ENCODE measurements at places on chromosomes 5 and 9. TPM values are rescaled to one million over a fixed set of nuclear protein-coding genes. Genes with fewer than 3 reads are reported as not detected.

The ANKRD20A1 gene
- 15.3 TPM for total RNA-seq

The BTNL8 gene
- total RNA-seq, result 82.2 TPM

GRCh38 chr5:165334201-165334600 is 1828.8 kb downstream of the MAT2B start:
- no peak for DNase-seq

DNA sequence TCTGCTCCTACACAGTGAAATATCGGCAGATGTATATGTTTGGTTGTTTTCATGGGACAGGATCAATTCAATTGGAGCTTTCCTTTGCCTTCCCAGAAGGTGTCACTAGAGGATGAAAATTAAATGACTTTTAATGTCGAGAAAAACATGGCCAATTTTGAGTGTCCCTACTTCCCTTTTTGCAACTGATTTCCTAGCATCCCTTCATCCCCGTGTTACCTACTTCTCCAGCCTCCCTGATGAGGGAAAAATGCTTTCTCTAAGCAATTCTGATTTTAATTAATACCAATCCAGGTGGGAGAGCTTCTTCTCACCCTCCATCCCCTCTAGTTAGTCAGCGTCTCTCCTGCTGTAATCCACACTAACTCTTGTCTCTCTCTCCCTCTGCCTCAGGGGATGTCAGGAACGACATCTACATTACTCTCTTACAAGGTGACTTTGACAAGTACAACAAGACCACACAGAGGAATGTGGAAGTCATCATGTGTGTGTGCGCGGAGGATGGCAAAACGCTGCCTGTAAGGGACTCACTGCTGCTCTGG is 64.9 kb downstream of the DOCK2 start:
- no peak for DNase-seq

GRCh38 chr9:93549611-93550010 is 26.8 kb upstream of the PHF2 start:
- DNase-seq, result no peak

DNA sequence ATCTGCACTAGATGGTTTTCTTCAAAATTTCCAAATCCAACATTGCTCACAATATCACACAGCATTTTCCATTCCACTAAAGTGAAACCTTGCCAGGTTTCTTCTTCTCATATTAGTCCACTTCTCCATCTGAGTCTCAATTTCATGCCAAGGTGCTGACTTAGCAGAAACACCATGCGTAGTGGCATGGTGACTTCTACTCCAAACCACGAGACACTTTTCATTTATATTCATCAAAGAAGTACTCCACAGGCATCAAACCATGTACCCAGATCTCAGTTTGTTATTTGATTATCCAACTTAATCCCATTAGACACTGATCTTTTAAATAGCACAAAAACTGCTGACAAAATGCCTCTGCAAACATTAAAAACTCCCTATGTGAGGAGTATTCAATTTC is 233.4 kb upstream of the ITGA1 start:
- no peak for DNase-seq

The LPAR1 gene
- total RNA-seq, result 44.9 TPM

The DND1 gene
- total RNA-seq, result 1.1 TPM

GRCh38 chr5:110757118-110757729 is 18.4 kb downstream of the SLC25A46 start:
- peak; percentile 55 for DNase-seq

GRCh38 chr5:146849694-146850303 is 28.8 kb downstream of the PPP2R2B start:
- no peak for DNase-seq

DNA sequence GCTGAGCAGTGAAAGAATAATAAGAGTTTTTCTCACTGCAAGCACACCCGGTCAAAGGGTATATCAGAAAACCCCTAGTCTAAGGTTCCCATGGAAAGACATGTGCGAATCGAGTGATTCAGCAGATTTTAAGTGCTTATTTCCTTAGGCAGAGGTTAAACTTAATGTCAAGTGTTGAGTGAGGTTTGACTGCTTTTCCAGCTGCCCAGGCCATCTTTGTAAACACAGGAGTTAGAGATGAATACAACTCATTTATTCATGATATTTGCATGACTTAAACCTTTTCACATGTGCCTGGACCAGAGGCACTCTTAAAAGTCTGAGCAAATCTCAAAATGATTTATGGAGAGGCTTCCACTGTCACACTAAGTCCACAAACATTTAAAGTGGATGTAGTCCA is 137.8 kb upstream of the RGMB start:
- no peak for DNase-seq

- no peak for DNase-seq
Observed at GRCh38 chr5:74499256-74500050, 141.1 kb downstream of the ENC1 start.

The APC gene
- 62.8 TPM for total RNA-seq

The CCNO gene
- total RNA-seq, result 0.29 TPM

The LCN9 gene
- total RNA-seq, result not detected

The CNTFR gene
- 14.5 TPM for total RNA-seq

- no peak for DNase-seq
Observed at GRCh38 chr5:111859533-111860270, 102.7 kb upstream of the NREP start.

The PCDHB4 gene
- total RNA-seq, result 0.35 TPM

DNA sequence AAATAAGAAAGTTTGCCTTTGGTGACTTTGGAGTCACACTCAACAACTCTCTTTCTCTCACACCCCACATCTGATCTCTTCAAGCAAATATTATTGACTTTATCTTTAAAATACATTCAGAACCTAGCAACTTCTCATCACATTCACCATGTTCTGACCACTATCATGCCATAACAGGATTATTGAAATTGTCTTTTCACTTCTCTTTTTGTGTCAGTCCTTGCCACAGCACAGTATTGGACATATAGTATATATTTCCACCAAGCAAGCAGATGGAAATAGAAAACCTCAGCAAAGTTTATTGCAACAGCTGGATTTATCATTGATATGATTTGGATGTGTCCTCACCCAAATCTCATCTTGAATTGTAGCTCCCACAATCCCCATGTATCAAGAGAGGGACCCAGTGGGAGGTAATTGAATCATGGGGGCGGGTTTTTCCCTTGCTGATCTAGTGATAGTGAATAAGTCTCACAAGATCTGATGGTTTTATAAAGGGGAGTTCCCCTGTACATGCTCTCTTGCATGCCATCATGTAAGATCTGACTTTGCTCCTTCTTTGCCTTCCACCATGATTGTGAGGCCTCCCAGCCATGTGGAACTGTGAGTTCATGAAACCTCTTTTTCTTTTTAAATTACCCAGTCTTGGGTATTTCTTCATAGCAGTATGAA is 26.9 kb upstream of the ITGA1 start:
- no peak for DNase-seq

GRCh38 chr9:10594482-10594881 is 18.3 kb downstream of the PTPRD start:
- DNase-seq, result no peak

- DNase-seq, result no peak
Observed at GRCh38 chr5:153753645-153754432, 263.4 kb downstream of the GRIA1 start.

GRCh38 chr5:55141945-55142690 is 17.9 kb upstream of the GPX8 start:
- DNase-seq, result no peak

The TPRN gene
- total RNA-seq, result 73.8 TPM

The CCNI2 gene
- 12.3 TPM for total RNA-seq

DNA sequence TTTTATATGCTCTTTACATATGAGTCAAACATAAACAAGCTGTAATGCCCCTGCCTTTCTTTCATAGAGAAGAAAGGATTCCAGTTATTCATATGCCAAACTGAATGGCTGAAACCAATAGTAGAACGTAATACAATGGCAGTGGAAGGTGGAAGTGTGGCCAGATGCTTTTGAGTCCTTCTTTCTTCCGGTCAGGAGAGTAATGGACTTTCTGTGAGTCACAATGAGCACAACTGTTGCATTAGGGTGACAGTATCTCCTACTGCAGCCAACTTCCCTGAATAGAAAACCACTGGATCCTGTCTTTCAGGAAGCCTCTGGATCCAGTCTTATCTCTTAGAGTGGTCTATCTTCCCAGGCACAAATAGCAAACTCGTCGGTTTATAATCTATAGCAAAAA is 855.2 kb downstream of the MAT2B start:
- DNase-seq, result no peak

GRCh38 chr5:149426931-149427330 is 47.8 kb upstream of the IL17B start:
- no peak for DNase-seq

GRCh38 chr5:141363952-141364660 is at the start of gene PCDHGA5:
TSS of gene PCDHGA5 (plus strand) at chr5:141364162. CDS start at chr5:141364331, 169 bp downstream.
- no peak for DNase-seq

DNA sequence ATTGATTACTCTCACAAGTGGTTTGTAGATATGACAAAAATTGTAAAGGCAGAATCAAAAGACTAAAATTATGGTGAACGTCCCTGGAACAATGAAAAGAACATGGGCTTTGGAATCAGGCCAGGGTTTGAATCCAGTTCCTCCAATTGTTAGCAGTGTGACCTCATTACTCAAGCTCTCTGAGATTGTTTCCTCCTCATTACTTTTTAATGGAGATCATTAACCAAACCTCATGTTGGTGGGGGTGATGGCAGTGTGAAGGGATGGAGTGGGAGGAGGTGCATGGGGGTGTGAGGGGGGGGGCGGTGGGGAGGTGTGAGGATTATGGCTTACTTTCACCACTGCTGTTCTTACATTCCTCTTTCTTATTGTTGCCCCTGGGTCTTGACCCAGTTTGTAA is 44.1 kb upstream of the FOXE1 start:
- no peak for DNase-seq

The SLC46A2 gene
- total RNA-seq, result not detected

Measured in mucosa of descending colon (tissue), 3 donors.